ENCODE measurements at places on chromosomes 4 and X.

DNA sequence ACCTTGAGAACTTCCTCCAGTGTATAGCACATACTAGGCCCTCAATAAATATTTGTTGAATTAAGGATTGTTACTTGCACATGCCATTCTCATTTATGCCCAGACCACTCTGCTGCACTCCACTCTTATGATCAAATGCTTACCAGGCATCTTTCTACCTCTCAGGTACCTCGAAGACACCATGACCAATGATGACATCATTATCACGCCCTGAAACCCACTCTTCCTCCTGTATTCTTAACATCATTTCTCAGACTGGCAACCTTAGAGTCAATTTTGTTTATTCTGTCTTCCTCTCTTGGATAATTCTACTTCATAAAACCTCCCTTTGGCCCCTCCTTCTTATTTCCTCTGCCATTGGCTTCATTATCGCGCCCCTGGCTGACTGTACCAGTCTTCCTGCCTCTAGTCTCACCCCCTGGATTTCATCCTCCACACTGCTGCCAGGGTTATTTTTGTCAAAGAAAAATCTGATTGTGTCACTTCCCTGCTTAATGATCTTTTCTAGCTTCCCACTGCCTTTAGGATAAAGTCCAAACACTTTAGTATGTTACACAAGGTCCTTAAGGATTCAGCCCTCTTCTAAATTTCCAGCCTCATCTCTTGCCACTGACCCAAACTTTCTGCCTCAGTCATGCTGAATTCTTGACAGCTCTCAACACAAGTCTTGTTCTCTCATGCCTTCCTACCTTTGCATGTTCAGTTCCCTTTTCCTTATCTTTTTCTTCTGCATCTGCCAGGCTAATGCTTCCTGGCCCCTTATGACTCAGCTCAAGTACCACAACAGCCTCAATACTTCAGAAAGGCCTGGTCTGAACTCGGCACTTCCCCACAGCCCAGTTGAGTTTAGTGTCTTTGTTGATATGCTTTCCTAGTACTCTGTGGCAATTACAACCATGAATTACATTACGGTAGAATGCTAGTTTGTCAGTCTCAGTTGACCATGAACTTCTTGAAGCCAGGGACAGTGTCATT lies 45.8 kb downstream of the HDAC8 start:
- no peak for DNase-seq

DNA sequence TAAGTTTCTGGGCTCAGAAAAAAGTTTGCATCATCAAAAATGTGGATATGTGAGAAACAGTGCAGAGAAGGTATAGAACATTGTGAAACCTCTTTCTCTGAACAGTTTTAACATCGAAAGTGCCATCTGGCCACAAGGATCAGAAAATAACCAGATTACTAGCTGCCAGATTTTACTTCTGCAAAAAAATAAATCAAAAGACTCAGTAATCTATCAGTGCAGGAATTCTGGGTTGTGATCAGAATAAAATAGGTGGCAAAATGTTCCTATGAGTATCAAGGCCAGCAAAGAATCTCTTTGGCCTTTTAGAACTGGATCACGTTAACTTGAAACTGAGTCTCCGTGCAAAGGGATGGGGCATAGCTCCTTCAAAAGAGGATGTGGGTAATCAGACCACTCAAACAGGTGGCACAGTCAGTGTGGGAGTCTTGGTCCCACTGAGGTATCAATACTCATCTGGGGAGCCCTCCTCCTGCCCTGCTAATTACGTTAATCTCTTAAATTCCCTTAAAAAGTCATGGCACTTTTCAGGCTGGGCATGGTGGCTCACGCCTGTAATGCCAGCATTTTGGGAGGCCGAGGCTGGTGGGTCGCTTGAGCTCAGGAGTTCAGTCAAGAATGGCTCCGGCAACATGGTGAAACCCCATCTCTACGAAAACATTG lies 26.7 kb upstream of the RBM47 start:
- no peak for DNase-seq

- no peak for DNase-seq
Measured at GRCh38 chr4:108702960-108703359, 52.6 kb downstream of the OSTC start.

DNA sequence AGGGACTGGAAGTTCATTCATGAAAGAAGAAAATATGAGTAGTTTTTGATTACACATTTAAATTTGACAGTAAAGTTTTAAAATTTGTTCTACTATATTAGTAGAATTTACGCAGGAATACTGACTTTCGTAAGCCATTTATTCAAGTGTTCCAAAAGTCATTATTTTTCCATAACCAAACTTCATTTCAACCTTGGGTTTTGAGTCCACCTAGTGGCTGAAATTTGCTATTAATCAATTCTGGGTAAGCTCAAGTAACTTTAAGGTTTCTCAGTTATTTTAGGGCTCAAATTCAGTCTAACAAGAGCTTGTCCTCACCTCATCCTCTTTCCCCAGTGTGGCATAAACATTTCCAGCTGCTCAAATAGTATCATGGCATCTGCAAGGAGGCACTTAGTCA lies 175.4 kb downstream of the SH3BGRL start:
- DNase-seq = no peak

DNA sequence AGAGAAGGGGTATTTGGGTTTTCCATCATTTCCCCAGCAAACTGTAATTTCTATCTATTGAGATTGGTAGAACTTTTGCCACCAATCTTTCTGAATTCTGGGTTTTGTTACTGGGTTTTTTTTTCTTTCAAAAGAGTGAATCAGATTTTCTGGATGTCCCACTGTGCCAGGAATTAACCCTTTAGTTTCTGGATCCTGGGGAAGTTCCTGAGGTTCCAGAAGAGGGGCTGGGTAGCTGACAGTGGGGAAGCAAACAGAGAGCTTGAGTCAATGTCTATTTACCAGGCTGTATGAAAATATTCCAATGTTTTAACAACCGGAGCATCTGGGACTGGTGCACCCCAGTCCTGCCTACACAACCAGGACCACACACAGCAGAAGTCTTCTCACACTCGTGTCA lies 25.8 kb upstream of the SOD3 start:
- DNase-seq = no peak

DNA sequence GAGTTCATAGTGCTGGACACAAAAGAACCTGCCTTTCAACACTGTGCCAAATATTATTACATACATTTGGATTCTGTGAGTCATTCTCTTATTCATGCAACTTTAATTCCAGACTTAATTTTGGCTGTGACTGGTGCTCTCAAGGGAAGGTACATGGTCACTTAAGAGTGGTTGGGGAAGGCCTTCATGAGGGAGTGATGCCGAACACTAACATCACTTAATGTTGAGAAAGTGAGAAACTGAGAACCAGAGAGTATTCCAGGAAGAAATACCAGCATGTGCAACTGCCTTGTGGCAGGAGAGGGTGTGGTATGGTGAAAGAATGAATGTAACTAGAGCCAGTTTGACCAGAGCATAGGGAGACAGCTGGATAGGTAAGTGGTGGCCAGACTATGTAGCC lies 41.5 kb upstream of the FHDC1 start:
- DNase-seq = no peak

DNA sequence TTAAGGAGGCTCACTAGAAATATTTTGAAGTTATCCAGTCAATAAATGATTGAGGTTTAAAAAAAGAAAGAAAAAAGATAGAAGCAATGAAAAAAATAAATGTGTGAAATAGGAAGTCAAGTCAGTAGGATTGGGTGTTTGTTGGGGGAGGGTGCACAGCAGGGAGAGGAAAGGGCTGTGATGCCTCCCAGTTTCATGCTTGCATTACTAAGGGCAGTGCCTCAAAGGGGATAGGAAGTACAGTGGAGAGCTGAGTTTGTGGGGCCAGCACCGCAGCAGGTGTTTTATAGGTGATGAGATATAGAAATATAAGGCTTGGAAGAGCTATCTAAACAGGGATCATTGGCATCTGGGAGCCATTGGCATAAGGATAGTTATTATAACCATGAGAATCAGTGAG lies 919.2 kb downstream of the STIM2 start:
- no peak for DNase-seq

GRCh38 chr4:110292994-110293744 lies 94.8 kb upstream of the ELOVL6 start:
- DNase-seq = no peak

GRCh38 chr4:78095081-78095480 lies 38.0 kb downstream of the FRAS1 start:
- no peak for DNase-seq

GRCh38 chr4:15149839-15150592 lies 147.7 kb downstream of the CPEB2 start:
- peak; percentile 72 for DNase-seq

DNA sequence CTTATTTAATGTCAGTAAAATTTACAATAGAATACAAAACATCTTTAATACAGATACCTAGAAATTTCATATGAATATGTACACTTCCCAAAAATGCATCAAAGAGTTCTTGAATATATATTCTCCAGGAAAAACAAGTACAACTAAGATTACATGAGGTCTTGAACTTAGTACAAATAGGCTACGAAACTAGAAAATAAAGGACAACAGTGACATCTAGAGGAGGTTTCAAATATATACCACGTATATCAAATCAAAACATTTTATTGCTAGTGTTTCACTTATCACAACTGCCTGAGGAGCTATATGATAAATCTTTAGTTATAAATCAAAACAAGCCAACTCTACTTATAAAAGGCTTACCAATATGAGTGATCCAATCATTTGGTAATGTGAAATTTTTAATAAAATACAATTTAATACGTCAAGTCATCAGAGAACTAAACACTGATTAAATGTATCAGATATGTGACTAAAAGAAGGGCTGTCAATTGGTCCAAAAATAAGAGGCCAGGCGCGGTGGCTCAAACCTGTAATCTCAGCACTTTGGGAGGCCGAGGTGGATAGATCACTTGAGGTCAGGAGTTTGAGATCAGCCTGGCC lies 36.6 kb downstream of the ANAPC10 start:
- DNase-seq = peak; percentile 67

- DNase-seq = no peak
Measured at GRCh38 chrX:69457756-69458155, 46.4 kb upstream of the NALF2 start.

DNA sequence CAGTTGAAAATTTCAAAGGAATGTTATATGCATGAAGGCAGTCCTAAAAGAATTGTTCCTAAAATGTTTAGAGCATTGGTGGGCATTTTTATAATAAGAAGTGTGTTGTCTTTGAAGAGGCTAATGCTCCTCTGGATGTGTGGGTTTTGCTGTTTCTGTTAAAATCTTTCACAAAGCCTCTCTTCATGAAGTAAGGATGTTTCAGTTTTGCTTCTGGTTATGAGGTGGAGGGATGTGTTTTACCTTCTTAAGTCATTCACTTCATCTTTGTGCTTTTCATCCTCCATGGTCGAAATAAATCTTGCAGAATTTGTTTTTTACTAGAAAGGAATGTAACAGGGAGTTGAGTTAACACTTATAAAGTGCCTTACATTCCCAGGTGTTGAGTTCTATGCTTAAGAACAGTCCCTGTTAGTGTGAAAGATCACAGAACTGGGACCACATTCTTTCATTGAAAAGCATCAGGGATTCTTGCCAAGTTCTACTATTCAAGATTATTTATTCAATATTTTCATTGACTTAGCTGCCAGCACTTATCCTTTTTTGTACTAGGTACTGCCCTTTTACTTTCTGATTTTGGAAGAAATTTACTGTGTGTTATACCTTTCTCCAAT lies 21.1 kb downstream of the FHIP1A start:
- DNase-seq = no peak

DNA sequence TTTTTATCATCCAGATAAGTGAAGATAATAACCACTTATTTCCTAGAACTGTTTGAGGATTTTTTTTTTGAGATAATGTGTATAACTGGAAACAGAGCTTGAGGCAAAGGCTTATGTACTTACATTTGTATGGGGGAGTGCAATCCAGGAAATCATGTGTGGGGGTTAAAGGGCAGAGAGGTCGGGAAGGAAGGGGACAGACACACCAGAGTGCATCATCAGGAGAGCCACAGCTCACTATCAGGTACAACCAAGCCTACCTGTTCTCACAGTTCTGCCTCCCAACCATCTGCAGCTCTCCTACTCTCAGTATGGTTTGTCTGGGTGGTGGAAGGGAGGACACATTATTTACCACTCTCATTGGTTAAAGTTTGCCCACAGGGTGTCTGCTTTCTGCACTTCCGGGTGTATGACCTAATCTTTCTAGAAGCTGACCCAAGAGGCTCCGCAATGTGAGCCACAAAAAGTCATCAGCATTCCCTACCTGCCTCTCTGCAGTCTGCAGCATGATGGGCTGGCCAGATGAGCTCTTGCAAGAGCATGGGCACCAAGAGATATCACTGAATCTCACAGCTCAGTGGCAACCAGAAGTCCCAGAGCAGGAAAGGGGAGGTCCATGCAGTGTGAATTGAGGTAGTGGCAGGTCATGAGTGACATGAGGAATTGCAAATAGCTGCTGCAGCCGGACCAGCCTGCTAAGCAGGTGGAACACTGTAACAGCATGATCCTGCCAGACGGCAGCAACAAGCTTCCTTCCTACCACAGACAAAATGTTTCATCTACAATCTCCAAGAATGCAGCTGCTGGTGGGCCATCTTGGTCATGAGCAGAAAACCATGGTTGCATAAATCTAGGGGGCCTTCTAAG lies 36.9 kb upstream of the SPRY1 start:
- DNase-seq = no peak

GRCh38 chrX:87528487-87528886 lies 10.9 kb downstream of the KLHL4 start:
- no peak for DNase-seq

- DNase-seq = no peak
Measured at GRCh38 chr4:23934915-23935314, 45.1 kb upstream of the PPARGC1A start.

DNA sequence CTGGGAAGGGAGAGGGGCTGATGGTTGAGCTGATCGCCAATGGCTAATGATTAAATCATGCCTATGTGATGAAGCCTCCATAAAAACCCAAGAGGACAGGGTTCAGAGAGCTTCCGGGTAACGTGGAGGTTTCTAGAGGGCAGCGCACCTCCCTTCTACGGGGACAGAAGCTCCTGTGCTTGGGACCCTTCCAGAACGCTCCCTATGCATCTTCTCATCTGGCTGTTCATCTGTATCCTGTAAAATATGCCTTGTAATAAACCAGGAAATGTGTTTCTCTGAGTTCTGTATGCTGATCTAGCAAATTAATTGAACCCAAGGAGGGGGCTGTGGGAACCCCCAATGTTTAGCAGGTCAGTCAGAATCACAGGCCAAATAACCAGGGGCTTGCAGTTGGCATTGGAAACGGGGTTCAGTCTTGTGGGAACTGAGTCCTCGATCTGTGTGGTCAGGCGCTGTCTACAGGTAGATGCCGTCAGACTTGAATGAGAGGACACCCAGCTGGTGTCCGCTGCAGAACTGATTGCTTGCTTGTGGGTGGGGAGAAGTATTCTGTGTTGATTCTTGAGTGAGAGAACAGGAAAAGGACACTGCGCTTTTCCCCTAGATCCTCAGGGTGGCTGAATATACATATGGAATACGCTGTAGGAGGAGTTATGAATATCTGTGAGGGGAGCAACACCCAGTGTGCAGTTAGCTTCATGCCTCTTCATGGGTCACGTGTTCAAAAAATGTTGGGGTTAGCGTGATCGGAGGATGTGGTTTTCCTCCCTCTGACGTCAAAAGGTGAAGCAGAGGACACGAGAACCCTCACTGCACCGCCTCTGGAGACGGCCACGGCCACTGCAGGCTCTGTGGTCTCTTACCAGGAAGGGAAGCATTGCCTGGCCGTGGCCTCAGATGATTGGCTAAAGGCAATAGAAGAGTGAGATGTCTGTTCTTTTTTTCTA lies 29.2 kb downstream of the HTT-AS start:
- no peak for DNase-seq

- DNase-seq = no peak
Measured at GRCh38 chr4:150699599-150699998, 117.6 kb downstream of the MAB21L2 start.

- no peak for DNase-seq
Measured at GRCh38 chr4:54231768-54232688, 2.9 kb downstream of the PDGFRA start.

GRCh38 chr4:55355555-55355954 lies 9.5 kb downstream of the SRD5A3 start:
- DNase-seq = no peak

All from LoVo (cell line).